ENCODE measurements at places on chromosomes 2 and 18. TPM values are rescaled to one million over a fixed set of nuclear protein-coding genes. Genes with fewer than 3 reads are reported as not detected.

GRCh38 chr2:237280229-237280628 is 133.7 kb downstream of the COL6A3 start:
- DNase-seq: no peak

The DUSP19 gene
- total RNA-seq: 10.5 TPM

DNA sequence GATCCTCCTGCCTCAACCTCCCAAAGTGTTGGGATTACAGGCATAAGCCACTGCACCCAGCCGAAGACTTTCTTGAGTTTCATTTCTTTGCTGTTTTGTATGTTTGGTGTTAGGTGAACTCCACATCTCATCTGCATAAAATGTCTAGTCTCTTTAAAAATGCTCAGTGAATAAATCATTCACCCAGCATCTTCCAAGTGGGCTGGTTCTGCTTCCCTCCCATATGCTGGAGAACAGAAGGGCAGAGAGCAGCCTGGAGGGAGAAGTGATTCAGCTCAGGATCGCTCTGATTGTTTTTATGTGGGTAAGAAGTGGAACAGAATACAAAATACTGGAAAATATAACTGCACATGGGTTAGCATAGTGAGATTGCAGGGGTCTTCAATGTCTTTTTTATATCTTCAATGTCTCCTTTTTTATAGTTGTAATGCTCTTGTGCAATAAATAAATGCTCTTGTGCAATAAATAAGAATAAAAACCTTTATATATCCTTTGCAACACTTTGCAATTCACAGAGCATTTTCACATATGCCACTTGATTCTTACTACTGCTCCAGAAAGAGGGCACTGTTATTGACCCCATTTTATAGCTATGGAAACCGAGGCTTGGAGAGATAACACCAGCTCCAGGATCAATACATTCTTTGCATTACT is 253.0 kb upstream of the NCKAP5 start:
- no peak for DNase-seq

GRCh38 chr2:11819235-11819729 is 72.8 kb downstream of the LPIN1 start:
- no peak for DNase-seq

- DNase-seq: no peak
Measured at GRCh38 chr2:150222379-150222778, 265.1 kb downstream of the RND3 start.

DNA sequence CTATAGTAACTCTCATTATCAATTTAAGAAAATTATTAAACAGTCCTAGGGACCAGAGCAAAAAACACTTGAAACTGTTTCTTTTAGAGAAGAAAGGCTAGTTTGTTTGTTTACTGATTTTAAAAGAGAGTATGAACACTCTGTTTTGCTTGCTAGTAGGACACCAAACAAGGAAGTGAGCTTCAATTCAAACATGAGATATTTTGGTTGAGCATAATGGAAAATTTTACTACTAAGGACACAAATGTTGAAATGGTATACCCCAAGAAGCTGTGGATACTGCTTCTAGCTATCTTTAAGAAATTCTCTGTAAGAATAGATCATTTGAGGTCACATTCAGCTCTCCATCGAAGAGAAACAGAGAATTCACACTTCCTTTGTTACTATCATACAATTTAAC is 216.3 kb upstream of the SMAD7 start:
- no peak for DNase-seq

Data from left cardiac atrium (tissue), 4 donors.